Thoracic aorta (tissue), 2 donors: ENCODE measurements at places on chromosomes 7 and 10.

DNA sequence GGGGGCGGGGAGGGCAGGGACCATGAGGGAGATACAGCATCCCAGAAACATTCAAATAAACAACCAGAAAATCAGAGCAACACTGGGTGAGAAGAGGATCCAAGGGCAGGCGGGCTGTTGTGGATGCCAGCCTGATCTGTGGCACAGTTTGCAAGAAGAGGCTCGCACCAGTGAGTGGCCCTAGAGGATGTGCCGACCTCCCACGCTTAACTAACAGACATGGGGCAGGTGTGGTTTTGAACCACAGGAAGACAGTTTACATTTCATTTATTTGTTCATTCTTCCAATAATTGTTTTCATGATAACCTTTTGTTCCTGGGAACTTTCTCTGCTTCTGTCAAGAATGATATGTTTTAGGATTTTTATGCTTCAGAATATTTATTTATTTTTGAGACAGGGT is 115.6 kb downstream of the ZNF248 start:
- H3K4me1 ChIP-seq: no peaks in the 10 kb centered on the region
- no peaks in the 10 kb centered on the region for H3K27me3 ChIP-seq
- DNase-seq: no peak
- H3K4me3 ChIP-seq: no peak overlapping the region

DNA sequence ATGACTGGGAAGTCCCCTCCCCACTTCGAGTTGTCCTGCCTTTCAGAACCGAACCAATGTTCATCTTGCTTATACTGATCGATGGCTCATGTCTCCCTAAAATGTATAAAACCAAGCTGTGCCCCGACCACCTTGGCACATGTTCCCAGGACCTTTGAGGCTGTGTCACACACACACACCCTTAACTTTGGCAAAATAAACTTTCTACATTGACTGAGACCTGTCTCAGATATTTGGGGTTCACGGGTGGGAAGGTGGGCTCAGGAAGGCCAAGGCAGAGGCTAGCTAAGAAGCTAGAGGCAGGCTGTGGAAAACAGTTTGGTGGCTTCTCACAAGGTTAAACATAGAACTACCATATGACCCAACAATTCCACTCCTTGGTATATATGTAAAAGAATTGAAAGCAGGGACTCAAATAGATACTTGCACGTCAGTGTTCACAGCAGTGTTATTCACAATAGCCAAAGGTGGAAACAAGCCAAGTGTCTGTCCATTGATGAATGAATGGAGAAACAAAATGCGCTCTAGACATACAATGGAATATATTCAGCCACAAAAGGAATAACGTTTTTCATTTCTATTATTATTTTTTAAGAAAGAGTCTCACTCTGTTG is 15.4 kb downstream of the PRF1 start:
- no peaks in the 10 kb centered on the region for H3K36me3 ChIP-seq
- DNase-seq: no peak
- no peak overlapping the region for H3K27ac ChIP-seq
- no peaks in the 10 kb centered on the region for H3K27me3 ChIP-seq

DNA sequence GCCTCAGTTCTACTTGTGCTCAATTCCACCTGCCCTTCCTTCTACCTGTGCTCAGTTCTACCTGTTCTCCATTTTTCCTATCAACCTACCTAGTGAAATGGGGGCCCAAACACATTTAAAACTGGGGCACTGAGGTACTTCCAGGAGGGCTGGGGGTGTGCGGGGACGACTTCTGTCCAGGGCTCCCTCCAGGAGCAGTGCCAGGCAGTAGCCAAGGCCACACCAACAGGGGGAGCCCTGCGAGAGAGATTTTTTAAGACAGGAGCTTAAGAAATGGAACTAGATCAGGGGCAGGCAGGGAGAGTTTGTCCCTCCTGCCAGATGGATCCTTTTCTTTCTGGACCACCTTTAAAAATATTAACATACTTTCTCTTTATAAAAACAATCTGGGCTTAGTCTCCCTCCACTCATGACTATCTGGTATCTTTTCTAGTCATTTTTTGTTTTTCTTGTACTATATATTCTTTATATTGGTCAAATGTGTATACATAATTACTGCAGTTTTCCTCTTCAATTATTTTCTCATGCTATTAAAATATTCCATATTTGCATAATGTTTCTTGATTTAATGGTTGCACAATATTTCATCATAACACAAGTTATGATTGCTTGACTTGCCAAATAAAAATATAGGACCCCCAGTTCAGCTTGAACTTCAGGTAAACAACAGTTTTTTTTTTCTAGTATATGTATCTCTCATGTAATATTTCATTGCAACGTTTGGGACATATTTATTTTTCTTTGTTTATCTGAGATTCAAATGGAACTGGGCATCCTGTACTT is 47.3 kb upstream of the INSYN2A start:
- no peak for DNase-seq
- no peak overlapping the region for H3K27ac ChIP-seq
- no peaks in the 10 kb centered on the region for H3K27me3 ChIP-seq

- no peak overlapping the region for H3K27ac ChIP-seq
- H3K36me3 ChIP-seq: no peaks in the 10 kb centered on the region
- H3K27me3 ChIP-seq: no peaks in the 10 kb centered on the region
- H3K4me1 ChIP-seq: peaks cover 14% of the 10 kb centered on the region
Measured at GRCh38 chr10:79336276-79336675, 11.0 kb upstream of the PPIF start.

DNA sequence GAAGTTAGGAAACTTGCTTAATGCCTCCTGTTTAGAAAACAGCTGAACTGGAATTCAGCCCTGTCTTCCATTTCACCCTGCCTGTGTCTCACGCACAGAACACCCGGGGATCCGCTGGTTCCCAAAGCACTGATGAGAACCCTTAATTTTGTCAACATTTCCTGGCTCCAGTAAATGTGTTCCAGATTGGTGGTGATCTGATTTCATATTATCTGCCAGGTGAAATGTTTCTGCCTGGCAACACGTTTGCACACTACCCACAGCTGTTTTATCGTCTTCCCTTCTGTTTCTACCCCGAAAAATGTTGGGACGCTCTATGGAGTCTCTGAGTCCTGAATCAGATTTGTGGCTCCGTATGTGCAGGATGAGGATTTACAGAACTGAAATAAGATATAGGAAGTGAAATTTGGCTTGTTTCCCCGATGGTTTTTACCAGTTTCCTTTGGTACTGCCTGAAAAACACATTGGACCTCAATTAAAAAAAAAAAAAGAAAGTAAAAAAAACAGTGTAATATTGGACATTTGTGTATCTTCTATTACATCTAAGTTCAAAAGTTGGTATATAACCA is 29.0 kb downstream of the MRC1 start:
- H3K4me1 ChIP-seq: no peaks in the 10 kb centered on the region
- H3K36me3 ChIP-seq: no peaks in the 10 kb centered on the region
- DNase-seq: no peak
- no peak overlapping the region for H3K4me3 ChIP-seq
- H3K27ac ChIP-seq: no peak overlapping the region
- no peaks in the 10 kb centered on the region for H3K27me3 ChIP-seq

GRCh38 chr10:25808372-25808771 is 125.7 kb upstream of the MYO3A start:
- DNase-seq: no peak
- H3K4me3 ChIP-seq: no peak overlapping the region
- H3K27ac ChIP-seq: no peak overlapping the region
- H3K27me3 ChIP-seq: no peaks in the 10 kb centered on the region

GRCh38 chr10:3911241-3911640 is 126.2 kb upstream of the KLF6 start:
- no peaks in the 10 kb centered on the region for H3K36me3 ChIP-seq
- no peak overlapping the region for H3K27ac ChIP-seq
- H3K4me1 ChIP-seq: peaks cover 14% of the 10 kb centered on the region

DNA sequence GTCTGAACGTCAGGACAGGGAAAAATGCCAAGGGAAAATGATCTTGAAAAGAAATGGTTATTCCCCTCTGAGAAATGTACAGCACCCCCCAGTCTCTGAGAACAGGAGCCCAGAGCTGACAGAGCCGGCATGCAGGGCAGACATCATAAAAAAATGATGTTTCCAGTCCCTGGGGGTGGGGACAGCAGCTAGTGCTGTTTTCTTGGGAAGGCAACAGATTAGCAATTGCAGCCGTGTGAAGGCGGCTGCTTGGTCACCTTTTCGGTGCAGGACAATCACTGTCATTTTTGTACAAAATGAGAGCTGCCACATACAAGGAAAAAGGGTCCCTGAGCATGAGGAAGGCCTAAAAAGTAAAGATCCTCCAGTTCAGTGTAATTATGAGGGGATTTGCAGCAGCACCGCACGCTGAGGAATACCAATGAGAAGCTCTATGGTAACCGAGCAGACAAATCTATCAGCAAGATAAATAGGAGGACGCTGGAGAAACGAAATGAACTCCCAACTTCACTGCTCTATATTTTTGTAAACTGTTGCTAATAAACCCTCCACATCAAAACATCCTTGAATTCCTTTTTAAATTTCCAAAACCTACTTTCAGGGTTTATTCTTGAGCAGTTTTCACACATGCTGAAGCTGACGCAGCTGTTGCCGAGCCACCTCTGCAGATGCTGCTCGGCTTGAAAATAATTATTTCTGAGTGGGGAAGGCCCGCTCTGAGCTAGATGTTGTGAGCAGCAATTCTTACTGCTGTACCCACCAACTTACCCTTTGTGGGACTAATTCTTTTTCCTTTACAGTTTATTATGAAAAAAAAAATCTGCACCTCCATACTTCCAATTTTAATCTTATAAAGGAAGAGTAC is 98.2 kb upstream of the NEBL start:
- no peaks in the 10 kb centered on the region for H3K4me1 ChIP-seq
- DNase-seq: no peak

DNA sequence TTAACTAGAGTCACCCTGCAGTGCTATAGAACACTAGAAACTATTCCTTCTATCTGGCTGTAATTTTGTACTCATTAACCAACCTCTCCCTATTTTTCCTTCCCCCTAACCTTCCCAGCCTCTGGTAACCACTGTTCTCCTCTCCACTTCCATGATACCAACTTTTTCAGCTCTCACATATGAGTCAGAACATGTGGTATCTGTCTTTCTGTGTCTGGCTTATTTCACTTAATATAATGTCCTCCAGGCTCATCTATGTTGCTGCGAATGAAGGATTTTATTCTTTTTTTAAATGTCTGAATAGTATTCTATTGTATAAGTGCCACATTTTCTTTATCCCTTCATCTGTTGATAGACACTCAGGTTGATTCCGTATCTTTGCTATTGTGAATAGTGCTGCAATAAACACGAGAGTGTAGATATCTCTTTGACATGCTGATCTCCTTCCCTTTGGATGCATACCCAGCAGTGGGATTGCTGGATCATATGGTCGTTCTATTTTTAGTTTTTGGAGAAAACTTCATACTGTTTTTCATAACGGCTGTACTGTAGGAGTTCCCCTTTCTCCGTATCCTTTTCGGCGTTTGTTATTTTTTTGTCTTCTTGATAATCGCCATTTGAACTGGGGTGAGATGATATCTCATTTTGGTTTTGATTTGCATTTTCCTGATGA is 101.4 kb downstream of the FAM107B start:
- peaks cover 12% of the 10 kb centered on the region for H3K4me1 ChIP-seq
- DNase-seq: no peak
- no peak overlapping the region for H3K27ac ChIP-seq
- no peaks in the 10 kb centered on the region for H3K36me3 ChIP-seq

- no peak overlapping the region for H3K4me3 ChIP-seq
- no peaks in the 10 kb centered on the region for H3K36me3 ChIP-seq
Measured at GRCh38 chr7:78350391-78350790, 551.8 kb downstream of the PHTF2 start.

GRCh38 chr7:107828540-107828939 is 25.5 kb upstream of the SLC26A3 start:
- H3K27me3 ChIP-seq: no peaks in the 10 kb centered on the region
- no peaks in the 10 kb centered on the region for H3K36me3 ChIP-seq
- H3K4me1 ChIP-seq: no peaks in the 10 kb centered on the region
- no peak overlapping the region for H3K4me3 ChIP-seq
